DMS53 (cell line): ENCODE measurements at places on chromosomes 5 and 9.

DNA sequence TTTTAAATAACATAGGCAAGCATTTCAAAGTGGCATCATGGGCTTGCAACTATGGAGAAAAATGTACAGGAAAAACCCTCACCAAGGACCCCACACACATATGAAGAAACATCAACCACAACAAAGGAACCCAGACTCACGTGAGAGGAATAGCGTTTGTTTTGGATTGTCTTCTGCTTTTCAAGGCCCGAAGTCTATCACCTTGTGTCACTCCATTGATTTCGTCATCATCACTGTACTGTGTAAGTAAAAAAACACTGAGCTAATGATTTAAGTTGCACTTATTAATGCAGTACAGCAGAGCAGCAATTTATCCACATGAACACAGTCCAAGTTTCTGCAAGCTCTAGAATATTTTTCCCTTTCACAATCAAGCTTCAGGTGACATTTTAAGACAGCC, 72.4 kb downstream of the HABP4 start:
- DNase-seq: no peak

DNA sequence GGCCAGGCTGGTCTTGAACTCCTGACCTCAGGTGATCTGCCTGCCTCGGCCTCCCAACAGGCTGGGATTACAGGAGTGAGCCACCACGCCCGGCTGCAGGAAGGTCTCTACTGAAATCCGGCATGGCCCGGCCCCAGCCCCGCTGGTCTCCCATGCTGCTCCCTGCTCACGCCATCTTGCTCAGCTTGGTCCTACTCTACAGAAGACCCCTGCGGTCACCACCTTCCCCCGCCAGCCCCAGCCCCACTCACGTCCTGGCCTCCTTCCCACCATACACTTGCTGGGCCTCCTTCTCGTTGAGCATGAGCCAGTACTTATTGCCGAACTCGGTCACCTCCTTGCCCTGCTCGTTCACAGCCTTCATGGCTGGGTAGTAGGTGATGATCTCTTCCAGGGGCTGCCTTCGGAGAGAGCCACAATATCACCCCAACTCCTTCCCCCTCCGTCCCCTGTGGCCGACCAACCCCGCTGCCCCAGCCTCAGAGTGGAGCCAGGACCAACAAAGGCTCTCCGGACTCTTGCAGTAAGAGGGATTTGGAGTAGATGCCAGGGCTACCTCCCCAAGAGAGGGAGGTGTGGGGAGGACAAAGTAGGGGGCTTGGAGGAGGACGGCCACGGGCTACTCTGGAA, 4.0 kb downstream of the PTGES2 start:
- DNase-seq: no peak

- DNase-seq: peak; percentile 84
These were observed 612 bp upstream of the BBLN start for GRCh38 chr9:128159522-128159783.

DNA sequence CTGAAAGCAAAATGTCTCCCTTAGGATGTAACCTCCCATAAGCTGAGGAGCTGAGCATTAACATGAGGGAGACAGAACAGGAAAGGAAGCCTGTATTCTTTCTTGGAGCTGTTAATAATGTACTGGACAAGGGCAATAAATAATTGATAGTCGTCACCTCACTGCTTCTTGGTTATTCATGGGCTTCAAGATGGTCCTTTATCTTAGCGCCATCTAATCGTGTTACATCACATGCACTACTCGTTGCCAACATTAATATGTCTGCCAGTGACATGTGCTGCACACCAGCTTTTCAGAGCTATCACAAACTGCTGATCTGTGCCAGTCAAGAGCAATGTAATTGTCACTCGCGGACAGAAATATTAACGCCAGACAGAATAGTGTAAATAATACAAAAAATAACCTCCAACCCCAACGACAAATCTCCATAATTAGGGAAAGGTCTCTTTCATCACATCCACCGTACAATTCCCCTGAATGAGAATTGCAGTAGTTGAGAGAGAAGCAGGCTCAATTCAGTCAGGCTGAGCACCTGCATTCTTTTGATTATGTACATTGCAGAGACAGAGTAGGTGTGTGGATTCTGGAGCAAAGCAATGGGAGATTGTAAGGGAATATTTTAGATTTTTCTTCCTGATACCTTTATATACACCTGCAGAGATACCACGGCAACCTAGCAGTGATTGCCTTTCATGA, 267.1 kb downstream of the SPATA31D1 start:
- DNase-seq: no peak

GRCh38 chr5:126543660-126544059, 51.4 kb downstream of the ALDH7A1 start:
- DNase-seq: peak; percentile 15

- DNase-seq: no peak
These were observed 3.9 kb downstream of the FUBP3 start for GRCh38 chr9:130583271-130583670.

GRCh38 chr5:80406980-80407734, 707 bp upstream of the ZFYVE16 start:
- DNase-seq: peak; percentile 57

- DNase-seq: no peak
These were observed 199.3 kb downstream of the SEC61B start for GRCh38 chr9:99421369-99421768.

DNA sequence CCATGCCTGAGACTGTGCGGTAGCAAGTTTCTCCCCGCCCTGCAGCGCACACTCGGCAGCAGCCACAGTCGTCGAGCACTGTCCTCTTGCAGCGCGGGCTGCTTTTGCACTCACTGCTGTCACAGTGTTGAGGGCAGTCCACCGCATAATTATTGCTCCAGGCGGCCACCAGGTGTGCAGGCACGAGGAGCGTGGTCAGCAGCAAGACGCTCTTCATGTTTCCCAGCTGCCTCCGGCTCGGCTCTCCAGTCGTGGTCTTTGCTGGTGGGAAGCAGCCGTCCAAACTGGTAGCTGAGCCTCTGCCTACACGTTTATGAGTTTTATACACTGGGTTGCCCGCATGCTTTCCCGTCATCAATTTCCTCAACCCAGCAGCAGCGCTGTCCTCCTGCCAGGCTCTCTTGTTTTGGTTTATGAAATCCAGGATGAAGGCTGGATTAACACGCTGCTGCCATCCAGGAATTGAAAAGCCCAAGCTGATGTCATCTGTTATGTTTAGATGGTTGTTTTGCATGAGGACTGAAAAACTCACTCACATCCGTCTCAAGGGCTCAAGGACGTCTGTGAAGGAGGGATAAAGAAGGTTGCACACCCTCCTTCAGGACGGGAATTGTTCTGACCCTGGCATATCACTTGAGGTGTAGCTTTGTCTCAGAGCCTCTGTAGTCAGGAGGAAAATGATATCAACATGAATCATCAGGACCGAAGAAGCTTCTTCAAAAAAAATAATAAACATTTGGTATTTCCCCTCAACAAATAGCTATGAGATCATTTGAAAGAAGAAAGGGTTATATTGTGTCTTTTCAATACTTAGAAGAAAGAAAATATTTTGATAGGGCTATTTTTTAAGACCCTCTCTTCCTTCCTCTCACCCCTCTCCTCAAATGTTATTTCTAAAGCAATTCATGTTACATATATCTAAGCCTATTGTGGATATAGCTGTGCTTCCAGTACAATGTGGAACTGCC, at the start of gene ESM1:
TSS of gene ESM1 (minus strand) at position 293 of the 968 bp plus-strand sequence. CDS start at position 217, 76 bp downstream.
- DNase-seq: peak; percentile 85

- peak; percentile 54 for DNase-seq
These were observed 39.2 kb upstream of the PDE8B start for GRCh38 chr5:77171141-77171910.

DNA sequence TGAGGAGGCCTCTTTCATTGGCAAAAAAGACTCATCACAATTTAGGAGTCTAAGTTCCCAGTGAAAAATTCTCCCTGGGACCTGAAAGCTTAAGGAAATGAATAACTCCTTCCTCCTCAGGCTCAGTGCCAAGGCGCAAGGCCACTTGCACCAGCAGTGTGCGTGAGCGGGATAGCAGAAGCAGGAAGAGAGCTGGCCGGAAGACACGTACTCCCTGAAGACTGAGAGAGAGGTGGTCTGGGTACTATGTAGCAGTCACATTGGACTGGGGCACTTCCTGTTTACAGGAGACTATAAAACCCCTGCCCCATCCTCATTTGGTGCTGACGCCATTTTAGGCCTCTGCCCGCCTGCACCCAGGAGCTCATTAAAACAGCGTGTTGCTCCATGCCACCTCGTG, 66.3 kb upstream of the IL33 start:
- DNase-seq: no peak

DNA sequence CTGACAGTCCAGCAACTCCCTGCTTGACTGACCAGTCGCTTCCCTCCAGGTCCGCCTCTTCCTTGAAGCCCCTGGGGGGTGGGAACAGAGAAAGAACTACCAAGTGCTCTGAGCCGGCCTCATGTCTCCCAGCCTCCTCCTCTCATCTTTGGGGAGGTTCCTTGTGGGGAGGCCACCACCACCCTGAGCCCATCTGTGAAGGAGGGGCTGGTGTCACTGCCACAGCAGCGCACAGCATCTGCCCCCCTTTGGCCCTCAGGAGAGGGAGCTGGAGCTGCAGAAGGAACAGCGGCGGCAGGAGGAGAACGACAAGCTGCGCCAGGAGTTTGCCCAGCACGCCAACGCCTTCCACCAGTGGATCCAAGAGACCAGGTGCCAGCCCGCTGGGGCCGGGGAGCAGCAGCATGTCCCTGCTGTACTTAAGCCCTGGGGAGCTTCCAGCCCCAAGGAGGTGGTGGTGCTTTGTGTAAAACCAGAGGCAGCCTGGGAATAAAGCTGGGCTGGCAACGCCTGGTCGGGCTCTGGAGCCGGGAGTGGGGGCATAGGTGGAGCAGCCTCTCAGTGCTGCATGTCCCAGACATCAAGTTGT, 29.4 kb downstream of the DYNC2I2 start:
- DNase-seq: no peak

DNA sequence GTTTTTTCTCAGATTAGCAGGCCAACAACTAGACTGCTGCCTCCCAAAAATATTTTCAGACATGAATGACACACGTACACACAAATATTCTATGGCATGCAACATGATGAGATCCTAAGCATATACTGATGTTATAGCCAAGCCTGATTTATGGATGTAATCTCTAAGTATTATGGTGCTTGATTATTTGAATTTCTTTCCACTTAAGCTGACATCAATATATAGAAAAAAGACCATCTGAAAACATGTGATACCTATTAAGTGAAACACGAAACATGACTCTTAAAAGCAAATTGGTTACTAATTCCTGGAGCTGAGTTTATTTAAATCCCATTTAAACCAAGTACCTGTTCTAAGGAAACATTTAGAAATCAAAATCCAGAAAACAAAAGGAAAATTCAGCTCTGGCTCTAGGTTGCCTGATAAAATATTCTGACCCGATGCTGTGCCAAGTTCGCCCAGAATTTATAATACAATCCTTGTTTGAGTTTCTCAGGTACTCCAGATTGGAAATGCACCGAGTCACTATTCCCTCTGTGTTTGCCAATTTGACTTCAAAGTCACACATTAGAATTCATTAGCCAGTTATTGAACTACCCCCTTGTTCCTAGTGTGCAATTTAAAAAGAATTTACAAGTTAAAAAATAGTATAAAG, 548.6 kb downstream of the CSNK1G3 start:
- no peak for DNase-seq

DNA sequence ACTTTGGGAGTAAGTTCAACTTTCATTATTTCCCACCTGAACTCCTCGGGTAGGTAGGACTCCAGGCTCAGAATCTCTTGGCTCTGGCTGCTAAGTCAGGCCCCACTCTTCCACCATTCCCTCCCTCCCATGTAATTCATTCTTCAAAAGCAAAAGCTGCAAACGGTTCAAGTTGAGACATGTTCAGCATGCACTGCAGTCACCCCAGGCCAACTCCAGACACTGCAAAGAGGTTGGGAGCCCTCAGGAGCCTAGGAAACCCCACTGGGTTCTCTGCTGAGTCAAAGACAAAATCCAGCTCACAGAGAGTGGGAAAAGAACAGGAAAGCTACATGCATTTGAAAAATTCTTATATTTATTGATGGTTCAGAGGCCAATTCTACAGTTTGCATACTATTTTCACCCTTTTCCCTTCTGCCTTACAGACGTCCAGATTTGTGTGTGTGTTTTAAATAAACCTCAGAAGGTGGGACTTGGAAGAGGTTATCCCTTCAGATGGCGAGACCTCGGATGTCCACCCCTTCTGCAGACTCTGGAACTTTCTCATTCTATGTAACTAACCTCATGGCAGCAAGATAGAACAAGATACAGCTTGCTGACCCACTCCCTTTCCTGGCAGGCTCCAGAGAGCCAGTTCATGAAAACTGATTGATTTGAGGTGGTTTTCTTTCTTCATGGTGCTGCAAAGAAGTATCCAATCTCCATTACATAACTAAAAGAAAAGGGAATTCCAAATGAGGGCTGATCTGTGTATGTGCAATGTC, 65.7 kb upstream of the EQTN start:
- DNase-seq: no peak

DNA sequence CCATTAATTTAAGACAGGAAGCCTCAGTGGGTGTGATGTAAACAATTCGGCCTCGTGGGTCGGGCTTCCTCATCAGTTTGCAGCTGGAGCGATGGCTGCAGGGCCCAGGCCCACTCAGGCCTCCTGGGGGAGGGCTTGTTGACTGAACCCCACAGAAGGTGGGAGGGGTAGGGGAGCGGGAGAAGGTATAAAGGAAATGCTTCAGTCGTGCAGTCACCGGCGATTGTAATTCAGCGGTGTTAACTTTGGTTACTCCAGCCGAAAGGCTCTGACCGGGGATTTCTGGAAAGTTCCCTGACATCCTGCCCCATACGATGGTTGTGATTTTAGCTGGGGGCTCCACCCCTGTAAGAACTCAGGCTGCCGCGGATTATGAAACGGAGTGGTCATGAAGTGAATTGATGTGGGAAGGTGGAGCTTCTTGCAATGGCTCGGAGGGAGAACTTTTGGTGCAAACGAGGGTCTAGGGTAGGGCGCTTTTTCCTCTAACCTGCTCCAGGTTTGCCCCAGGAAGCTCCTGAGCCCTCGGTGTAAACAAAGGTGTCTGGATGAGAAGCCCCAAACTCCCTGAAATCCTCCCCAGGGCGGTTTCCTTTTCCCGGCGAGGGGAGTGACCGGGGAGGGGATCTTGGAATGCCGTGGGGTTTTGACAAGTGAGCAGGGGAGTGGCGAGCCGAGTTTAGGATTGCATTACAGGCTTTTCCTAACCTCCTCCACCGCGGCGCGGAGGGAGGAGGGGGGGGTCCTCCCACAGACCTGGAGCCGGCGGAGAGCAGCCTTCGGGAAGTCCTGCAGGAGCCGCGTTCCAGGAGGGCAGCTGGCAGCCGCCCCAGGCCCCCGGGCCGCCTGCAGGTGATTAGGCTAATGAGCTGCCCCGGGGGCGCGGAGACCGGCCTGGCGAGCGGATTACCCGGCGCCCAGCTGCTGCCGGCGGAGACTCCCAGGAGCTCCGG, 215.5 kb downstream of the PDZD2 start:
- no peak for DNase-seq

- peak; percentile 16 for DNase-seq
These were observed 29.2 kb upstream of the HMHB1 start for GRCh38 chr5:143782588-143783386.
